ENCODE measurements at places on chromosomes 4 and X.

DNA sequence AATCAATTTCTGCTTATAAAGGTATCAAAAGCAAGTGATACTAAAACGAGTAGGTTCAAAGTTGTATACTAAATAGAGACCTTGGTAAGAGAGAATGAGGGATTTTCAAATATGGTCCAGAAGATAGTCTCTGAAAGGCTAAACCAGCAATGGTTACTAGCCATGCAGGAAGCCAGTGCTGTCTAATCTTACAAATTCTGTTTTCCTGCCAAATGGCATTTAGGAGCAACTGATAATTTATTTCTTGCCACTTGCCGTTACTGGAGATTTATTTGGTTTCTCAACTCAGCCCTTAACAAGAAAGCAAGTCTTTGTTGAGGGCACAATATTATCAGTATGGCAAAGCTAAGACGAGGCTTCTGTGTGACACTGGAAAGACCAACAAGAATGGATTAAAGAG is 47.2 kb downstream of the MAP7D3 start:
- peak; percentile 29 for DNase-seq

- DNase-seq = peak; percentile 2
Observed at GRCh38 chr4:22869235-22869634, 176.5 kb downstream of the GBA3 start.

DNA sequence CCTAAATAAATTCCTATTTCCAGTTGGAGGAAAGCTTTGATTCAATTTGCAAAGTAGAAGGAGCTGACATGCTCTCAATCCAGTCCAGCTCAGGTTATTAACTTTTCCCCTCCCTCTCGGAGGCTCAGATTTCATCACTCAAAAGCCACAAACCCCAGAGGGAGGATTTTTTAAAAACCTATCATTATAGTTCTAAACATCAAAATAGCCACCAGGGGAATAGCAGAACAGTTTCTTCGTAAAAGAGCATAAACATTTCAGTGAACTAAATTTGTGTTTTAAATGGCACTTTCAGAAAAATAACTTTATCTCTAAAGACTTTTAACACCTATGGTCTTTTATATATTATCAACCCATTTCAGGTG is 8.8 kb downstream of the GPRIN3 start:
- peak; percentile 42 for DNase-seq

DNA sequence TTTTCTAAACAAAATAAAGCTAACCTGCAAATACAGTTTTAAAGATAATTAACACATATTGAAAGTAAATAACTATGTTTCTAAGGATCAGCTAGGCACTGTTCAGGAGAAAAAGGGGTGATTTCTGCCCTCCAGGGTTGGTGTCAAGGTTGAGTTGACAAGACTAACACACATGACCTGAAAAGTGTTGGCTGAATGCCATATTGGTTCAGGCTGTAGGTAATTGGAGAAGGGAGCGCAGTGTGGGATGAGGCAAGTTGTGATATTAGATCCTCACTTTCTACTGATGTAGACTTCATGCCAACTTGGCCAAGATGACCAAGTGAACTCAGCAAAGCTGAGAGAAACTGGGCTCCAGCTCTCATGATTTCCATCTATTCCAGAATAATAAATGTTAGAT is 42.2 kb downstream of the PPM1K start:
- no peak for DNase-seq

- DNase-seq = no peak
Observed at GRCh38 chrX:104427693-104428092, 138.3 kb upstream of the IL1RAPL2 start.

DNA sequence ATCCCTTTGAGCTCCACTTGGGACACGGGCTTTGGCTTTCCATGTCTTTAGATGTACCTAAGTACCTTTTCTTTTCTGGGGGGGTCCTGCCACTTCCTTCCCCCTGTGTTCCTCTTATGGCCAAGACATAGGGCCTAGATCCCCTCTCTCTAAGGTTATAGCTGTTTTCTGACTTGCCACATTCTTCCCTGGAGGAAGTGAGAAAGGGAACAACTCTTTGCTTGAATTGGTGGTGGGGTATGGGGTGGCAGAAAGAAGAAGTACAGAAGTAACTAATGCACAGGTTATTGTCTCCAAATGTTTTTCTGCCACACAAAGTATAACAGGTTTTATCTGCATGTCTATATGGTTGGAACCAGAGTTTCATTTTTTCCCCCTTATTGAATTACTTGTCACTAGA is 29.7 kb upstream of the DIPK2B start:
- DNase-seq = peak; percentile 8

DNA sequence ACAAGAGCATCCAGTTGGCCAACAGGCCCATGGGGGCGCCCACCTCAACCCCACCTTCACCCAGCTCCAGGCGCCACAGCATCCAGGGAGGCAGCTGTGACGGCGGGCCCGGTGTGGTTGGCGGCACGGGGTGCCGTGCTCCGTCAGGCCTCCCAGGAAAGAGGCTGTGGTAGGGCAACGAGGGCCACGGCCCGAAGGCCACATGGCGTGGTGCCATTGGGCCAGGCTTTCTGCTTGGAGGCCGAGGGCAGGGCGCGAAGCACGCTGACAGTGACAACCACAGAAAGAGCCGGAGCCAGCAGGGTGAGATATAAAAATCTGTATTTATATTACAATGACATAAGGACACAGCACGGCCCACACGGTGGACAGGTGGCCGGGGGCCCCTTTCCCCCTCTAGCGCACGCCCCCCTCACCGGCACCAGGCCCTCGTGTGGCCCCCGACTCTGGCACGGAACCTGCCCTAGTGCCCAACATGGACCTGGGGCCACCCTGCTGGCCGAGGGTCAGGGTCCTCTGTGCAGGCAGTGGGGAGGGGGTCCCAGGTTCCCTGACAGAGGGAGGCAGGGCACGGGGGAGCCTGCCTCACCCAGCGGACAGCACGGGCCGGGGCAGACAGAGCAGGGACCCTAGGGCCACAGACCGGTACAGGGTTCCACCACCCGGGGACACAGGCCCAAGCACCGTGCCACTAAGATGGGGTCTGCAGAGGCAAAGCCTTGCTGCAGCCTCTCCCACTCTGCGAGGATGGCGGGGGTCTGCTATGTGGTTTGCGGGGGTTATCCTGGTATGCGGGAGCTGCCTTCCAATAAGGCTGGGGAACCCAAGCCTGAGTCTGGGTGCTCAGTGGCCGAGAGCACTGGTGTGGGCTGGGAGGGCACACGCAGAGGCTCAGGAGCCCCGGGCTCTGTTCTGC is 5.5 kb upstream of the HAUS3 start:
- no peak for DNase-seq

All from hematopoietic multipotent progenitor cell treated with erythropoietin and hydrocortisone succinate and interleukin-3 and kit ligand, for 6 days (in vitro differentiated cells).